ENCODE measurements at places on chromosomes 7 and 10.

DNA sequence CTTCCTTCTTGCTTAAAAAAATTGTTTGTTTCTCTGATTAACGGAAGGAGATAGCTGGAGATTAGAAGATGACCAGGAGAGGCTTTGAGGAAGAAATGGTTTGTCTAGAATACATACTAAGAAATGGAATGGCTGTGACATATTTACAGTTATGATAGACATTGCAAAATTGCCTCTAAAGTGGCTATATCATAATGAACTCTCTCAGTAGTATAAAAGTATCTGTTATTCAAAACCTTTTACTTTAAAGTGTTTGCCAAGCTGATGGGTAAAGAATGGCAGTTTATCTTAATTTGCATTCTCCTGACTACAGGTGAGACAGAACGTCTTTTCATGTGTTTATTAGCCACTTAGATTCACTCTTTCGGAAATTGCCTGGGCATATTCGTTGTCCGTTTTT is 28.7 kb downstream of the LRGUK start:
- DNase-seq = no peak

DNA sequence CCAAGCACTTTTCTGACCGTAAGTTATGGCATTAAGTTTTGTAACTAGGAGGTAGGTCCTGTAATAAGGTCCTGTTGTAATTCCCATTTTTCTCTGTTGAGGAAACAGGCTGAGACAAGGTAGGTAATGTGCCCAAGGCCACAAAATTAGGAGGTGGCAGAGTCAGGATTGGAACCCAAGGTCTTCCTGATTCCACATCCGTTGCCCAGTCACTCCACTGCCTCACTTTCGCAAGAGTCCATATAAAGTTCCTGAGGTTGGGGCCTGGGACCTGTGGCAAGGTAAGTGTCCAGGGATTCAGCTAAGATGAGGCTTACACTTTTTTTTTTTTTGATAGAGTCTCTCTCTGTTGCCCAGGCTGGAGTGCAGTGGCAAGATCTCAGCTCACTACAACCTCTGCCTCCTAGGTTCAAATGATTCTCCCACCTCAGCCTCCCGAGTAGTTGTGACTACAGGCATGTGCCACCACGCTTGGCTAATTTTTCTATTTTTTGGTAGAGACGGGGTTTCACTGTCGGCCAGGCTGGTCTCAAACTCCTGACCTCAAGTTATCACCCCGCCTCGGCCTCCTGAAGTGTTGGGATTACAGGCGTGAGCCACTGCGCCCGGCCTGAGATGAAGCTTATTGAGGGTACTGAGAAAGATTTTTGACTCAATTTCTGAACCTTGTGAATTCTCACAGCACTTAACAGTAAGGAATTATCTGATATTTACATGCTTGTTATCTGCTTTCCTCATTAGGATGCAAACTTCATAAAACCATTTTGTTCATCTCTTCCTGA is 20.3 kb upstream of the GNA12 start:
- no peak for DNase-seq

- no peak for DNase-seq
These were observed 201.9 kb upstream of the TCERG1L start for GRCh38 chr10:131513445-131513844.

- no peak for DNase-seq
These were observed 80.6 kb downstream of the PTPRZ1 start for GRCh38 chr7:121953601-121954000.

GRCh38 chr7:99290980-99291607 is 18.5 kb downstream of the MYH16 start:
- DNase-seq = no peak

- DNase-seq = no peak
These were observed 22.0 kb downstream of the HECTD2 start for GRCh38 chr10:91432175-91432574.

DNA sequence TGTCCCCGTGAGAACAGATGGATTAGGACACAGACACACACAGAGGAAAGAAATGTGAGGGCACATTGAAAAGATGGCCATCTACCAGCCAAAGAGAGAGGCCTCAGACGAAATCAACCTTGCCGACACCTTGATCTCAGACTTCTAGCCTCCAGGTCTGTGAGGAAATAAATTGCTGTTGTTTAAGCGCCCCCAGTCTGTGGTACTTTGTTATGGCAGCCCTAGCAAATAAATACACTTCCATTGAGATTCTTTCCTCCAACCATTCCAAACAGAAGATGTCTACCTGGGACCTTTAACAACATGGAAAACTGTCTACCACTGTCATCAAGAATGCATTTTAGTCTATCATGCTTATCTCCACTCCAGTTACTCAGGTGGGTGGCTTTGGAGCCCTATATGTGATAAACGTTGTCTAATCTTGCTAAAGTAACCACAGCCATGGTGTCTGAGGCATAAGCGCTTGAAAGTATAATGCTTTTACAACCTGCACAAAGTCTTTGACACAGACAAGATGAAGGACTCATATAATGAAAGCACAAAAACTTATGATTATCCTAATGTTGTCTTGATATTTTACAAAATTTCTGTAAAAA is 244.3 kb downstream of the MTERF1 start:
- DNase-seq = peak; percentile 51

DNA sequence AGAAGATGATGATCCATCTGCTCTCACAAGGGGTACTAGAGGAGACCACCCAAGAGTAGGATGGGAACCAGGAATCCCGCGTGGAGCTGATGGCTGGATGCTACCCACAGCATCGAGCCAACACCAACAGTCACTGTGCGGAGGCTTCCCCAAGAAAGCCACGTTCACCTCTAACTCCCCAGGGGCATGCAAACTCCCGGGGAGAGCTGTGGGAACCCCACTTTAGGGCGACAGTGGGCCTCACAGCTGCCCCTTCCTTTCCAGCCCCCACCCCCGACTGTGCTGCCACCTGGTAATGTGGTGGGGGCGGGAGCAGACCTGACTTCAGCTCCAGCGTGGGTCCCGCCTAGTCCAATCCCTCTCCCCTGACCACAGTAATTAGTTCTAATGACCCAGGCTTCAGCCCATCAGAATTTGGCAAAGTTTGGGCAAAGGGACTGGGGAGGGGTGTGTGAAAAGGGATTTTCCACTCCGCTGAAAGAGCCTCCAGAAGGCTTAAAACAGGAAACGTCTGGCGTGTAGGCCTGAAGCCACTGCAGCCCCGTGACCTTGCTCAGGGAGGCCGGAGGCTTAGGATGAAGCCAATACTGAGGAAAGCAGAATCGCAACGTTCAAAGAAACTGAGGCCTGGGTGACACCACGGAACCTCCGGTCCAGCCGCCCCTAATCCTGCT is 20.3 kb downstream of the ASB13 start:
- no peak for DNase-seq

DNA sequence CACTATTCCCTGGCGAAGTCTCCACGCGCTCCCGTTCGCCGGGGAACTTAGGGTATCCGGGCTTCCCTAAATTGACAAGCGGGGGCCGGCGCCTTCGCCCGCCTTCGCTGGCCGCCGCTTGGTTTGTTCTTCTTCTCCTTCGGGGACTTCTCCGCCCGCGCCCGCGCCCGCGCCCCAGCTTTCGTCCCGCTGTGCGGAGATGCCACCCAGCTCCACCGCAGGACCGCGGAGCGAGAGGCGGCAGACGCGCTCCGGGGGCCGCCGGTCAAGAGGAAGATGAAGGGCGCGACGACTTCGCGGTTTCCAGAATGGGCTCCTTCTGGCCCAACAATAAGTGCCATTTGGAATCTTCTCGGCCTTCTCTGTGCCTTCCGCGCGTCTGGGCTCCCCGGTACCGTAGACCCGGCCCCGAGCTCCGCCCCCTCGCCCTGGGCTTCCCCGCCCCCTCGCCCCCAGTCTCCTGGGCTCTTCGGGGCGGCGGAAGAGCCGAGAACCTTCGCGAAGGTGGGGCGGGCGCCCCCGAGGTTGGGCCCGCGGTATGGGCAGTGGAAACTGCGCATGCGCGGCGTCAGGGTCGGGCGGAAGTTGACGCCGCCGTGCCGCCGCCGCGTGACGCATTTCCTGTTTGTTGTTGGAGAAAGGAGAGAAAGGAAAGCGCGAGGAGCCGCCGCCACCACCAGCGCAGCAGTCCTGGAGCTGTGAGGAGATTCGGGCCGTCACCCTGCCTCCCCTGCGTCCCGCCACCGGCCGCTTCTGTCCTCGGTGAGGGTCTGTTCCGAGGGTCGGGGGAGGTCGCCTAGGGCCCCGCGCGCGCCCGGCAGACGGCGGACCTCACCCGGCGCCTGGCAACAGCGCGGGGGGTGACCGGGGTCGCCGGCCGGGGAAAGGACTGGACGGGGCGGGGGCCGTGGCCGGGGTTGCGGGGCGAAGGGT is at the start of gene DNAJB6:
Gene DNAJB6 (plus strand): TSS at position 622 of the 933 bp plus-strand sequence. CDS start 21,569 bp downstream, outside the sequence.
- peak; percentile 97 for DNase-seq

DNA sequence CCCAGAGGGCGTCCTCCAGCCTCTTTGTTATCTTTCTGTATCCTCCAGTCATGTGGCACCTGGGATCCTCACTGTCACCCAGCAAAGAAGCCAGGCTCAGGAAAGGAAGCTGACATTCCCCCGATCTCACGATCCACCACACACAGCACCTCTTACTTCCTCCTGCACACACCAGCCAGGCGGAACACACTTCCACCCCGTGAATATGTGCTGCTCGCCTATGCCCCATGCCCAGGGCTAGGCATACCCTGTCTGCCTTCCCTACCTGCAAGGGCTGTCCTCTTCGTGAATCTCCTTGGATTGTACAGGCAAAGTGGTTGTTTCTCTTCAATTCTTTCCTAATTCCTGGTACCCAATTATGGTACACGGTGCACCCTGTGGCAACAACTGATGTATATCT is 191.0 kb downstream of the TNS3 start:
- DNase-seq = no peak

DNA sequence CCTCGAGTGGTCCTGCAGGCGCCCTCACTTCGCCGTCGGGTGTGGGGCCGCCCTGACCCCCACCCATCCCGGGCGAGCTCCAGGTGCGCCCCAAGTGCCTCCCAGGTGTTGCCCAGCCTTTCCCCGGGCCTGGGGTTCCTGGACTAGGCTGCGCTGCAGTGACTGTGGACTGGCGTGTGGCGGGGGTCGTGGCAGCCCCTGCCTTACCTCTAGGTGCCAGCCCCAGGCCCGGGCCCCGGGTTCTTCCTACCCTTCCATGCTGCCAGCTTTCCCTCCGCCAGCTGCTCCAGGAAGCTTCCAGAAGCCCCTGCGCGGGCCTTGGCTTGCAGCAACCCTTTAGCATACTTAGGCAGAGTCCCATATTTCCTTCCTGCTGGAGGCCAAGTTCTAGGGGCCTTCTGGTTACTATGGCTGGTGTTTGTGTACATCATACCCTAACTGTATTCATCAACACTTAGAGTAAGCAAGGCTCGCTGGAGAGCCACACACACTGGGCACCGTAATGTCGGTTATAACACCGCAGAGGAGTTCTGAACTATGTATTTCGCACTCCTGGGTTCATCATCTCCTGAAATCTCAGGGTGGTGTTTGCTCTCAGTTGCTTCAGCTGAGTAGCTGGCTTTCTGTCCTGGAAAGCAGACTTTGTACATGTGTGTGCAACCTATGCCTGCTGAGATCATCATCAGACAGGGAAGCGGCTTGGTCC is 471 bp downstream of the MGMT start:
- no peak for DNase-seq

GRCh38 chr7:24717694-24718320 is 39.5 kb downstream of the GSDME start:
- no peak for DNase-seq

- DNase-seq = peak; percentile 44
These were observed 674.4 kb downstream of the GRM8 start for GRCh38 chr7:126578338-126578737.

DNA sequence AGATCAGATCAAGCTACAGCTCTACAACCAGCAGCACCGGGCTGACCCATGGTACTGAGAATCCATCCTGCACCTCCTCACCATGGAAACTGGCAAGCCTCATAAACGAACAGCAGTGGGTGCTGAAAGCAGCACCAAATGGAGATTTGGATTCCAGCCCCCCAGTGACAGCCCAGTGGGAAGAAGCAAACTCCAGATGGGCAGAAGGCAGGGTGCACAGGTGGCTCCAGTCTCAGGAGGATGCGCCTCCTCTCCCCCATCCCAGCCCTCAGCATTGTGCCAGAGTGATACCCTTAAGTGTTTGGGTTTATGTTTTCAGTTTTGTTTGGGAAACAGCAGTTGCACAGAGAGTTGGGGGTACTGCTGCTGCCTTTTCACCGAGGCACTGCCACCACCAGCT is 20.6 kb upstream of the SMO start:
- no peak for DNase-seq

GRCh38 chr10:124641282-124642087 is 102.7 kb downstream of the FAM53B start:
- no peak for DNase-seq

GRCh38 chr10:122567056-122567660 is 6.6 kb downstream of the DMBT1 start:
- no peak for DNase-seq

DNA sequence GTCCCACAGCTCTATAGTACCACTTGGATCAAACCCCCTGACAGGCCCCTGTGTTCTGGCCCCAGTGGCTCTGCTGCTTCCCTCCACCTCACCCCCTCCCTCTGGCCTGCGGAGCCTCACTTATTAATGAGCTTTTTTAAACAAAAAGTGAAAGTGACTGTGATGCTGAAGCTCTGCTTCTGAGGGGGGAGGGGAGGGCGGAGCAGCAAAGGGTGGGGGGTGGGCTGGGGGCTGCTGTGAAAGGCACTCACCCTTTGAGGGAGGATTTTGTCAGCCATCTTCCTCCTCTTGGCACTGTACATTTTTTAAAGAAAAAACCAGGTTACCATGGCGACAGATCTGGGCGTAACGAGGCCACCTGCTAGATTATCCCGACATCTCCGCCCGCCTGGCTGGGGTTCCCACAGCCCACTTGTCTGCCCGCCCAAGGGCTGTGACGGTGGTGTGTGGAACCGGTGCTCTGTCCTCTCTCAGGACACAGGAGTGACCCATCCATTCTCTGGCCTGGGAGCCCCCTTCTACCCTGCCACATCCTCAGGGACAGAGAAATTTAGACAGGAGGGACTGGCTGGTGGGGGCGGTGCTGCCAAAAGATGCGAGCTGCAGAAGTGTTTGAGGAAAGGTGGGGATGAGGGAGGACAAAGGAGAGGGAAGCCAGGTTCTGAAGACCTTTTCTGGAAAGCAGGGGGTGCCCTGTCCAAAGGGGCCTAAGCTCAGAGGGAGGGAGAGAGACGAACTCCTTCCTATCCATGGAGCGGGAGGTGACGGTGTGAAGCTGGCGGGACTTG is 4.9 kb downstream of the SMARCD3 start:
- DNase-seq = peak; percentile 75

- DNase-seq = no peak
These were observed 142.0 kb upstream of the PRKCQ start for GRCh38 chr10:6721964-6722615.

GRCh38 chr7:25752967-25753791 is 398.8 kb upstream of the NFE2L3 start:
- no peak for DNase-seq

DNA sequence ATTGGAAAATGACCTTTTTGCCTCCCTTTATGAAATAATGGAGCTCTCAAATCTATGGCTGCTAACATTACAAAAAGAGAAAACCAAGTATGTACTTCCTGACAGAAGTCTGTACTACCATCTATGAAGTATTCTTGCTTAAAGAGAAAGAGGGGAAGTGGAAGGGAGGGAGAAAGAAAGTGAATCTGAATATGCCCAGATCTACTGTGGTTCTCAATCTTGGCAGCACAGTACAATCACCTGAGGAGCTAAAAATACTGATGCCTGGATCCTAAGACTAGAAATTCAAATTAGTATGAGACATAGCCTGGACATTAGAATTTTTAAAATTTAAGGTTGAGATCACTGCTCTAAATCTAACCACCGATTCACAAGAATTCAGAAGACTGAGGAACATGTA is 85.2 kb downstream of the IGF2BP3 start:
- no peak for DNase-seq

GRCh38 chr7:132065193-132065988 is 509.0 kb upstream of the PODXL start:
- peak; percentile 81 for DNase-seq
